ENCODE measurements at places on chromosomes 7 and 10.
A peak's percentile ranks its signal among the peaks of the same experiment; 100 is the strongest.

DNA sequence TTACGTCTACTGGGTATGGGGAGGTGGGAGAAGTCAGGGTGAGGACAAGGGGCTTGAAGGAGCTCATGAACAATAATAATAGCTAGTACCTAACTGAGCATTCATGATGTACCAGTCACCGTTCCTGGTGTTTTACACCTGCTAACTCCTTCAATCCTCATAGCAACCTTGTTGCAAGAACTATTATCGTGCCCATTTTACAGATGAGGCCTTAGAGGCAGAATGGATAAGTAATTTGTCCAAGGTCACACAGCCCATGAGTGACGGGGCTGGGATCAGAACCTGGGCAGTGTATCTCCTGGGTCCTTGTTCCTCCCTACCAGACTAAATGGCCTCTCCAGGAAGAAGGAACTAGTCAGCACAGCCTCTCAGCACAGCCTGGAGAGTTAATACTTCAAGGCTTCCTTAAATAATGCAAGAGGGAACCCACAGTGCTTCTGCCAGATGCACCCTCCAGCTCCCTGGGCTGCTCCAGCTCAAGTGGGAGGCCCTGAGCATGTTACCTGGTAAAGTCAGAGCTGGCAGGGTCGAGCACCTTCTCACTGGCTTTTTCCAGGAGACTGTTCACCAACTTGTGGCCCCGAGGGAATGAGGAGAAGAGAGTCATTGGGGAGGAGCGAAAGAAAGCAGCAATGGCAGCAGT lies 28.8 kb downstream of the RRP12 start:
- DNase-seq: no peak

DNA sequence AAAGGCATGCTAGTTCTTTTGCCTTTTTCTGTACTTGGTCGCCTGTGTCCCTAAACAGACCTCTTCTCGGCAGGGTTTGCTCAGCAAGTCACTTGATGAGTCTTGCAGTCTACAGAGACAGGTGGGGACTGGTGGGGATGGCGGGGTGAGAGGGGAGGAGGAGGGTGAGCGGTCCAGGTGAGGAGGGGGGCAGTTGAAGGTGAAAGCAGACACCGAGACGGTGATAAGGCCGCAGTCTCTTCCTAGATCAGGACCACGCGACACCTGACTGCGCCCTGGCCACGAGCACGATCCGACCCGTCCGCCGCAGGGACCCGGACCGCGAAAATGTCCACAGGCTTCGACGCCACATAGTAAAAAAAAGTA lies 566 bp downstream of the ASNS start:
- DNase-seq: no peak

DNA sequence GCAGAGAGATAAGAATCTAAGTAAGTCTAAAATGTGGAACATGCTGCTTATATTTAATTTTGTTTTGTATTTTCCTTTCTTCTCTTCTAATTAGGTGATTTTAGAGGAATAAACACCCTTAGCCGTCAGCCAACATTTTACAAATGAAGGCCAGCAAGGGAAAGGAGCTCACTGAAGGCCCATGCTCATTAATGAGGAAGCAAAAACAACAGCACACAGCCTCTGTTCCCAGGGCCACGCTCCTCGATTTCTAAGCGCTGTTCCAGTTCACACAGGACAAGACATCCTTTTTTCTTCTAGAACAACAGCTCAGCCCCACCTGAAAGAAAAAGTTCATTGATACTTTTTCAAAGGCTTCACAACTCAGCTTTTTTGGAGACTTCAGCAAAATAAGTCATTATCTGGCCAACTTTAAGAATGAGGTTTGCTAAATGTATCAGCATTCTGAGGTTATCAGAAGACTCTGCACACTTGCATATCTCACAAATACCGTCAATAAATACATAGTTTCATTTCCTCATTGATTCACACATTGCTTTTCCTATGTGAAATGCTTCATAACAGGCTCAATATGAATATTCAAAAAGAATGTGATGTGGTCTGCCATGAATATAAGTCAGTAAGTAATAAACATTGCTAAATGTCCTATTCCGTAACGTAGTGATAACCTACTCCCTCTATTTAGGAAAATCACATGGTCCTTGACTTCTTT lies 34.8 kb upstream of the SFMBT2 start:
- DNase-seq: no peak

GRCh38 chr7:158815083-158815799 lies 14.1 kb downstream of the ESYT2 start:
- DNase-seq: no peak

DNA sequence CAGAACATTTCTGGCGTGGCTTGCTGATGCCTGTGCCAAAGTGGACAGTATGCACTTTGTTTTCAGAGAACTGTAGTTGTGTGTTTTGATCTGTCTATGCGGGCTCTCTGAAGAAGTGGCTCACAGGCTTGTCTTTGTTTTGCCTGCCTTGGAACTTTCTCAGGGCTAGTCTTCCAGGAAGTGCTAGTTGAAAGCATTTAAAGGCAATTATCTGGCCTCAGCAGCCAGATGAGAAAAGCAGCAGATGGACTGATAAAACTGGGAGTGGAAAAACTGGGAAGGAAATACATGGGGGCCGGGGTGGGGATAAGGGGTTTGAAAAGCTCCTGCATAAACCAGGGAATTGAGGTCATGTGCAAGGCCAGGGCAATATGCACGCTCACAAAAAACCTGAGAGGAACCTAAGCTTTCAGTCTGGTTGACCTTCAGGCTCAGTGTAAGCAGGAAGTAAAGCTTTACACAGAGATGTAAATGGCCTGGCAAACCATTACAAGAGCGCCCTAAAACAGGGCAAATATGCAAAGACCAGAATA lies 94.5 kb downstream of the ZNF33B start:
- no peak for DNase-seq

- DNase-seq: no peak
Observed at GRCh38 chr7:125504848-125505247, 575.2 kb upstream of the POT1 start.

DNA sequence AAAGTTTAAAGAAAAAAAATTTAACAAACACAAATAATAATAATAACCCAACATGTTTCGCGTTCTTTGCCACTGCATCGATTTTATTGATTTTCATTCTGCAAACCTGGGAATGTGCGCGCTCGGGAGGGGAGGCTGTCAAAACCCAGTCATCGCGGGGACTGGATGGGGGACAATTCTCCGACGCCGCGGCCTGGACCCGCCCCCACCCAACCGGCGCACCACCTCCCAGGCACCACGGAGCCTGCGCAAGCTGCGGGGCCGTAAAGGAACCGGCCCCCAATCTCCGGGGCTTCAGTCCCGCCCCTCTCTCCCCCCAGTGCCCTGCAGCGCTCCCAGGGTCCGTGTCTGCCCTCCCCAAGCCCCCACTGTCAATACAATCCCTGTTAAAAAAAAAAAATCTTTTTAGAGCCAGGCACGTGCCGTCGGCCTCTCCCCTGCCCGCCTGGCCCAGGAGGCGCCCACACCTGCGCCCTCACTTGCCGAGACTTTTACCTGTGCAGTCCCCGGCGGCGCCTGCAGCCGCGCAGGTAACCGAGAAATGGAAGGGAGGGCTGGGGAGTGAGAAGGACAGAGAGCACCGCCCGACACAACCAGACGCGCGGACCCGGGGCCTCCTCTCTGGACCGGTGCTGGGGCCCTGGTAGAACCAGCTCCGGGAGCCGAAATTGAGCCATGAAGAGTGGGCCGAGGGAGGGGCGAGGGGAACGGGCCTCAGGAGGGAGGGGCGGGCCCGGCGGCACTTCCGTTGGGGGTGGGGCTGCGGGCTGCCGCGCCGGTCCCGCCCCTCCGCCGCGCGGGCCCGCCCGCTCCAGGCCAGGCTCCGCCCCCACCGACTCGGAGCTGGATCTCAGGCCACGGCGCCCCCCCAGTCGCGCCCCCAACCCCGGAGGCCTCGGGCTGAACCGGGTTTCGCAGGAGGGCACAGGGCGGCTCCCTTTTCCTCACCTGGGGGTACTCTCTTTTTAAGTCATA lies 7.6 kb upstream of the ZNF503 start:
- DNase-seq: peak; percentile 52

DNA sequence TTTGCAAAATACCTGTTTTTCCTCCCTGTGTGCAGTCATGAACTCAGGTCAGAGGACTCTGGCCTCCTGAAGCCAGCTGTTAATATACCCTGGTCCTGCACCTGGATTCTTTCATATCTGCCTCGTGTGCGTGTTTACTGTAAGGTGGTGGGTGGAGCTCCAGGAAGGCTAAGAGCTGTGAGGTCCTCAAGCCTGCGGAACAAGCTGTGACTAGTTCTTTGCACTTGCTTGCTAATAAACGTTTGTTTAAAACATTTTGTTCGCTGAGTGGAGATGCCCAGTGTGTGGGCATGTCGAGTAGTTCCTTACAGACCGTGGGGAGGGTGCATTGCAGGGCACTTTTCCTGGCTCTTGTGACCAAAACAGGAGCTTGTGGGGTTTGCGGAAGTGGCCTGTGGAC lies 139.0 kb downstream of the DOCK1 start:
- no peak for DNase-seq

- no peak for DNase-seq
Observed at GRCh38 chr7:118286131-118286530, 61.6 kb downstream of the ANKRD7 start.

DNA sequence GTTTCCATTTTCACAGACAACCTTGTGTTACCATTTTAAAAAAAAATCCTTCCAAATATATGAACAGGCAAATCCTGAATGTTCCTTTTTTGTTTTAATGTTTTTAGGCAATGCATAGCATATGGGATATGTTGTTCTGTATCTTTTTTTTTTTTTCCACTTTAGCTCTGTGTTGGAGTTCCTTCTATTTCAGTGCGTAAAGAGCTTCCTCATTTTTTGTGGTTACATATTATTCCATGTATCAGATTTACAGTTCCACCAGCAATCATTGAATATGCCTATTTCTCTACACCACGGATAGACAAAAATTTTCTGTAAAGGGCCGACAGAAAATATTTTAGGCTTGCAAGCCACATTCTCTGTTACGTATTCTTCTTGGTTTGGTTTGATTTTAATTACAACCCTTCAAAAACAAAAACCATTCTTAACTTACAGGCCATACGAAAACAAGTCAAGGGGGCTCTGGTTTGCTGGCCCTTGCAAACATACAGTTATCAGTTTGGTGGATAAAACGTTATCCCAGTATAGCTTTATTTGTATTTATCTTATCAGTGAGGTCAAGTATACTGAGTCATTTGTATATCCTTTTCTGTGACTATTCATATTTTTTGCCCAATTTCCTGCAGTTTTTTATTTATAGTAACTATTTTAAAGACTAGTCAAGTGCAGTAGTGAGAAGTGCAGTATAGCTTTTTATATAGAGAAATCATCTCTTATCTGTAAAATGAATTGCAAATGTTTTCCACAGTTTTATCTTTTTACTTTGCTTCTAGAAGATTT lies 55.7 kb downstream of the RALA start:
- DNase-seq: no peak

GRCh38 chr7:143416565-143417149 lies 8.0 kb upstream of the EPHA1 start:
- peak; percentile 81 for DNase-seq

- DNase-seq: no peak
Observed at GRCh38 chr7:13448243-13448642, 541.2 kb downstream of the ETV1 start.

DNA sequence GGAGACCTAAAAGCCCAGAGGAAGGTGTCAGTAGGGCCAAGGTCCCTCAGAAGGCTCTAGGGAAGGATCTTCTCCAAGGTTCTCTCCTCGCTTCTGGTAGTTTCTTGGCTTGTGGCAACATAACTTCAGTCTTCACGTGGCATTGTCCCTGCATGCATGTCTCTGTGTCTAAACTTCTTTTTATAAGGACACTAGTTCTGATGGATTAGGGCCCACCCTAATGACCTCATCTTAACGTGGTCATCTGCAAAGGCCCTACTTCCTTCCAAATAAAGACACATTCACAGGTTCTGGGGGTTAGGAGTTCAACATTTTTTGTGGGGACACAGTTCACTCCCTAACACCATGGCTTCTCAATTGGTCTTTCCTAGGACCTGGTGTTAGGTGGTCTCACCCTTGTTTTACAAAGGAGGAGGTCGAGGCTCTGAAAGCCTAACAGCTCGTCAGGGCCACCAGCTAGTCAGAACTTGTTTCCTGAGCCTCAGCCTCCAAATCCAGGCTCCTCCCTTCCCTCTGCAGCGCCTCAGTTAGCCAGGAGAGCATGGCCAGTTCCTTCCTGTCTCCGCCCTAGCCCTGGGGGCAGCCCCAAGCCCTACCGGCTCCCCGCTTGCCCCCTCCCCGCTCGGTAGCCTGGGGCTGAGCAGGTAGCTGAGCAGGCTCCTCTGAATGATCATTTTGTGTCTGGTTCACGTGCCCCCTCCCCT lies 109.7 kb upstream of the PPIF start:
- DNase-seq: no peak

- no peak for DNase-seq
Observed at GRCh38 chr7:143355450-143356385, 6.8 kb downstream of the FAM131B start.

DNA sequence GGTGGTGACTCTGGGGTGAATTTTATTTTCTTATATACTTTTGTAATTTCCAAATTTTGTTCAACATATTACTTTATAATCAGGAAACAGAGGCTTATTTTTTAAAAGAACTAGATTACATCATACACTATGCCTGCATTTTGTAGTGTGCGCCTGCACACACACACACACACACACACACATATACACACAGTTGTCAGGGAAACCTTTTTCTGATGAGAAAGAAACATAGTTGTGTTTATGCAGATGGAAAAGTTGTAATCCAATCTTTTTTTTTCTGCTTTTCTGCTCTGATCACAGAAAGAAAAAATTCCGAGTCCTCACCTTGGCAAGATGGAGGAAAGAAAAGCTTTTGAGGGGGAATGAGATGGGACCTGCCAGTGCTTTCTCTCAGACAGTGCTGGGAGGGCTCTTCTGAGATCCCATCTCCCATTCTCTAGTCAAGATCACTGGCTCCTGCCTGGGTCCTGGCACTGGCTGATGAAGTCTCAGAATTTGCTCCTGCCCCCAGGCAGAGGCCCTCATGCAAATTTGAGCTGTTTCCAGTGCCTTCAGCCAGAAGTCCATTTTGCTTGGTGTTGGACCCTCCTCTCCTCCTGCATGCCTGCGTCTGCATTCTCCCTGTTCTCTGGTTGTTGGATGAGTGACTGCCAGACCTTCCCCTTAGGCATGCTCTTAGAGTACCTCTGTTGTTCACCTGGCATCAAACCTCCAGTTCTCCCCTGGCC lies 59.7 kb downstream of the TLL2 start:
- no peak for DNase-seq

- DNase-seq: peak; percentile 62
Observed at GRCh38 chr7:99473315-99473596, 566 bp downstream of the ZNF789 start.

GRCh38 chr10:48231699-48232315 lies 42.7 kb downstream of the FRMPD2 start:
- no peak for DNase-seq

GRCh38 chr10:75708060-75708459 lies 276.6 kb downstream of the LRMDA start:
- DNase-seq: no peak

- peak; percentile 21 for DNase-seq
Observed at GRCh38 chr10:108454224-108454623, 1289.7 kb upstream of the SORCS1 start.
